ENCODE measurements at places on chromosomes 2 and 18. TPM values are rescaled to one million over a fixed set of nuclear protein-coding genes. Genes with fewer than 3 reads are reported as not detected.
A peak's percentile ranks its signal among the peaks of the same experiment; 100 is the strongest.

DNA sequence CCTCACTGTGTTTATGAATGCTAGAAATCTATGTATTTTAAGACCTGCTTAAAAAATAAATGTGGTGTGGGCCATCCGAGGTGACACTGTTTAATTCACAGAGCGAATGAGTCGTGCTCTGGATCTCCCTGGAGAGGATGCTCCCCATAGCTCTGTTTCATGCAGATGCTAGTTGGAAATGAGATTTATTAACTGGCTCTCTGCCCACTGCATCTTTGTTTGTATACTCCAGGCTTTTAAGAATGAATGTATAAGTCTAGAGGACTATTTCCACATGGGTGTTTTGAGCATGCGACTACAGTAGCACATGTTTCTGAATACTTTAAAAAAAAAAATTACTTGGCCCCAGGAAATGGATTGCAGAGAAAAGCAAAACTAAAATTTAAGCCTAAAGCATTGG, 3.9 kb downstream of the MAPRE2 start:
- DNase-seq: no peak

The REG1B gene
- total RNA-seq: not detected

GRCh38 chr18:30945761-30946160, 96.8 kb downstream of the DSC3 start:
- DNase-seq: no peak

DNA sequence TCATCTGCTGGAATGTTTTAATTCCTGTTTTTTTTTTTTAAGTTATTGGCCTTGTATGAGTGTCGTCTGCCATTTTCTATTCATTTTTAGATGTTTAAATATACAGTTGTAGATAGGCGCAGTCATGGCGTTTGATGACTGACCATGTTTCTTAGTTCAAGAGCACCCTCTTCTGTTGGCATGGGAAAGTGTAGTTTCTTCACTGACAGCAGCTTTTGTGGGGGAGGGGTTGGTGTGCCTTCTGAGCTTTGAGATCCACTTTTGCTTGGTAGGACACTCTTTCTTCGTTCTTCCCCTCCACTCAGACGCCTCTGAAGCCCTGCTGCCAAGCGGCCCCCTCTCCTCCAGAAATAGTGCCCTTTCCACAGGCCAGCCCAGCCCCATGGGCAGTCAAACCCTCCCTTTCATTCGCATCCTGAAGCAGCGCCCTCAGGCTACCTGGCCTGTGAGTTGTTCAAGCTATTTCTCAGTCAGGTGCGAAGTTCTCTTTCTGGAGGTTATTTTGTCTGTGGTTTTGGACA, 492.0 kb downstream of the TNS1 start:
- DNase-seq: peak; percentile 66

- no peak for DNase-seq
Observed at GRCh38 chr2:237863102-237863511, 3.7 kb downstream of the RAMP1 start.

- no peak for DNase-seq
Observed at GRCh38 chr2:142875652-142876051, 1.8 kb upstream of the KYNU start.

GRCh38 chr2:97760480-97761049, 47.2 kb downstream of the ZAP70 start:
- no peak for DNase-seq

- DNase-seq: no peak
Observed at GRCh38 chr2:113887009-113887792, 2.7 kb upstream of the ACTR3 start.

DNA sequence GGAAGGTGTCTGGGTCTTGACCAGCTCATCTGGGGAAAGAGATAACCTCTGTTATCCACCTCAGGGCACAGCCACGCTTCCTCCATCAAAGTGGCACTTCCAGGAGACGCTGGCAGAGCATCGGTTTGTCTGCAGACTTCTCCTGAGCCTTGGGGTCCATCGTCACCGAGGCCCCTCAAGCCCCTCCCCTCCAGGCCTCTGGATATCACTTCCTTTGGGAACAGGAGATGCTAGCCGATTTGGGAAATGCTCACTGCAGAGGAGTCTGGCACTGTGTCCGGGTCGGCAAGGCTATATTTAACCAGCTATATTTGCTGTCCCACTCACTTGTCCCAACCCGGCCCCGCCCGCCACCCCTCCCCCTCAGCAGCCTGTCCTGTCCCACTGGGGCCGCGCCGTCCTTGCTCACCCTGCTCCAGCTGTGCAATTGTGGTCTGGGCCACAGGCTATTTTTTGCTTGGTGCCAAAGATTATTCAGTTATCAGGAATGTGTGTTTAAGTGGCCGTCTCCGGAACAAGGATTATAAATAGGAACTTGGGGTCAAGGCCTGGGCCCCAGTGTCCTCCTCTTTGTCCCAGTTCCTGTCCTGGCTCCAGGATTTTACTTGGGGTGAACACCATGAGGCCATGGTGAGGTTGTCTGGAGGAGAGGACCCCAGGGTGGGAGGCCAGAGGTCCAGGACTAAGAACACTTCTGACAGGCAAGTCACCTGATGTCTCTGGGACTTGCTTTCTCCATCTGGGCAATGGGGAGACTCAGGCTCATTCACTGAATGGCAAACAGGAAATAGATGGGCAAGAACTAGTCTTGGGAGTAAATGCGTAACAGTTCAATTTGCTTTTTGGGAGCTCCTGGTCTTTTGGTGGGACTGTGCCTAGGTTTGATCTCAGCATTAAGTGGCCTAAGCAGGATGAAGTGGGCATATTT, 263.6 kb downstream of the DYSF start:
- DNase-seq: no peak

DNA sequence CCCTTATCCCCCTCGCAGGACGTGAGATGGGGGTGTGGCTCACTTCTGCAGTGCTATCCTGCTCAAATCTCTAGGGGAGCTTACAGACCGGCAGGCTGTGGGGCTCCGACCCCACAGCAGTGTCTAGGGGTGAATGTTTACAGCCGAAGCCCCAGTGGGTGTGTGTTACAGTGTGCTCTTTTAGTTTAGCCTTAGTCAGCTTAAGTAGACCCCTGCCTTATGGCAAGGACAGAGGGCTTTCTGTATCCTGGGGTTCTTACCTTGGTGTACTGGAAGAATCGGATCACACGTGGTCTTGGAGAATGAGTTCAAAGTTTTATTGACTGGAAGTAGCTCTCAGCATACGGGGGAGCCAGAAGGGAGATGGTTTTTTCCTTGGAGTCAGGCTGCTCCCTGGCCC, 348.2 kb upstream of the GYPC start:
- no peak for DNase-seq

The TACR1 gene
- total RNA-seq: 1.5 TPM

DNA sequence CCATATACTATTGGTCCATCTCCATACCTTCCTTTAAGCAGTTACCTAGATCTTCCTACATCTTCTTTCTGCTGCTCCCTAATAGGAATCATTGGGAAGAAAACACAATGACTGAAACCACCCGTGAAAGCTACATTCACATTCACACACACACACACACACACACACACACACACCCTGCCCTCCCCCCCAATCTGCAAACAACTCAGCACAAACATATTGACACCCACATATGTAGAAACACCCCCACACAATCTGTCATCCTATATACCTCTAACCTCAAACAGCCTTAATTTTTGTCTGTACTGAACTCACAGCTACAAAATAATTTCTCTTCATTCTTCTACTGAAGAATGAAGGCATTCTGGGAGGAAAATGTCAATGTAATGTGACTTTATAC, 63.8 kb downstream of the KLF7 start:
- DNase-seq: no peak

The NAB1 gene
- total RNA-seq: 39.7 TPM

GRCh38 chr2:185567940-185568339, 170.7 kb upstream of the FSIP2 start:
- no peak for DNase-seq

- no peak for DNase-seq
Observed at GRCh38 chr2:180823546-180824141, 156.8 kb upstream of the UBE2E3 start.

DNA sequence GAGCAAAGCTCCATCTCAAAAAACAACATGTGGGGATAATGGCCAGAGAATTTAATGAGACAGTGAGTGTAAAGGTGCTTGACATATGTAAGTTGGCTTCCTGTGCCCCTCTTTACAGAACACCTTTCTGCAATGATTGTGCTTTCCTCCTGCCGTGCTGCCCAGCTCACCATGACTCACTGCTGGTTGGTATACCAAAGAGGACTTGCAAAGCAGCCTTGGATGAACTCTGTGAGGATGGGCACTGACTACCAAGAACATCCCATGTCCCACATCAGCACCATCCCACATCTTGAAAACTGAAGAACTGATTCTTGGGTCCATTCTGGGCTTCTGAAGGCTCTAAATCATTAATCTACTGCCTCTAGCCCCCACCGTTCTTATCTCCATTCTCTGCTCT, 52.2 kb downstream of the NGEF start:
- DNase-seq: no peak

- DNase-seq: no peak
Observed at GRCh38 chr2:141618457-141618856, 512.4 kb downstream of the LRP1B start.

DNA sequence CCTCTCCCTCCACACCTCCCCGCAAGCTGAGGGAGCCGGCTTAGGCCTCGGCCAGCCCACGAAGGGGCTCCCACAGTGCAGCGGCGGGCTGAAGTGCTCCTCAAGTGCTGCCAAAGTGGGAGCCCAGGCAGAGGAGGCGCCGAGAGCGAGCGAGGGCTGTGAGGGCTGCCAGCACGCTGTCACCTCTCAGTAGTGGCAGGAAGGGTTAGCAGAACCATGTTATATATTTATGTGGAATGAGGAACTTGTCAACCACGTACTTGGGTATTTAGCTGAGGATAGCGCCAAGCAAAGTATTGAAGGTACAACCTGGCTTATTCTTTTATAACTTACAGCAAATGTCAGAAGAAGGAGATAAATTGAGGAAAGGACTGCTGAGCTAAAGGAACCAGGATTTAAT, 144.1 kb upstream of the MGAT5 start:
- no peak for DNase-seq

The DSEL gene
- 6.9 TPM for total RNA-seq

- DNase-seq: no peak
Observed at GRCh38 chr18:13222856-13223281, 4.3 kb downstream of the LDLRAD4 start.

The SLC25A52 gene
- total RNA-seq: not detected

DNA sequence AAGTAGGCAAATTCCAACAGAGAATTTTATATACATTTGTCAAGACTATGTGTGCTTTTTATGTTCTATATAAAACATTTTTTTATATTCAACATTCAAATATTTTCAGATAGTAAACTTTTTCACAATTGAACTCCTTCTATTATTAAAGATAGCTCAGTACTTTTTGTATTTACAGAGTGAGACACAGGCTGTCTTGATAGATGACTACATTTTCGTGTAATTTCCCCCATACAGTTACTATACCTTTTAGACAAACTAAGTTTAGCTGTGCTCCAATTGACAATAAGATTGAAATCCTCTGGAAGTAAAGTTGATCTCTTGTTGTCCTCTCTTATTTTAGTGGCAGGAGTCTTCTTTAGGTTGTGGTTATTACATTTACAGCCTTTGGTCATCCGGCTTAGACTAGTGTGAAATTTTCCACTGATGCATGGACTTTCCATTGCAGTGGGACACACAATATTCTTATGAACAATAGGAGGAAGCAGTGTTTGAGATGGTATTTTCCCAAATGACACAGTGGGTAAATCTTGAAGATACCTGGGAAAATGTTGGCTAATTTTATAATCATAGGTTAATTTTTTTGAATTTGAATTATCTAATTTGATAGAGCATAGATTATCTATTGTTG, 21.0 kb downstream of the ZSWIM2 start:
- no peak for DNase-seq

- no peak for DNase-seq
Observed at GRCh38 chr2:48607307-48608014, 10.2 kb upstream of the GTF2A1L start.

DNA sequence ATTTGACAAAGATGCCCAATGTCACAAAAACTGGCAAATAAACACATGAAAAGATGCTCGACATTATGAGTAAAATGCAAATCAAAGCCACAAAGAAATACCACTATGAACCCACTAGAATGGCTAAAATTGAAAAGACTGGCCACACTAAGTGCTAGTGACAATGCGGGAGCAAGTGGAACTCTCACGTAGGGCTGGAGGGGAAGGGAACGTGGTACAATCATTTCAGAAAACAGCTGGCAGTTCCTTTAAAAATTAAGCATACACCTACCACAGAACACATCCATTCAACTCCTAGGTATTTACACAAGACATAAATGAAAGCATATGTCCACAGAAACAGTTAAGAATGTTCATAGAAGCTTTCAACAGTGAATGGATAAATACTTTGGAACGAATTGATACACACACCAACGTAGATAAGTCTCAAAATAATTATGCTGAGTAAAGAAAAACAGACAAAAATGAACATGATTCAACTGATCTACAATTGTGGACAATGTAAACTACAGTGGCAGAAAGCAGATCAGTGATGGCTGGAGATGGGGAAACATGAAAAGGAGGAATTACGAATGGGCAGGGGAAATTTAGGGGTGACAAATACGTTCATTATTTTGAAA, 71.7 kb downstream of the MYOM1 start:
- no peak for DNase-seq

DNA sequence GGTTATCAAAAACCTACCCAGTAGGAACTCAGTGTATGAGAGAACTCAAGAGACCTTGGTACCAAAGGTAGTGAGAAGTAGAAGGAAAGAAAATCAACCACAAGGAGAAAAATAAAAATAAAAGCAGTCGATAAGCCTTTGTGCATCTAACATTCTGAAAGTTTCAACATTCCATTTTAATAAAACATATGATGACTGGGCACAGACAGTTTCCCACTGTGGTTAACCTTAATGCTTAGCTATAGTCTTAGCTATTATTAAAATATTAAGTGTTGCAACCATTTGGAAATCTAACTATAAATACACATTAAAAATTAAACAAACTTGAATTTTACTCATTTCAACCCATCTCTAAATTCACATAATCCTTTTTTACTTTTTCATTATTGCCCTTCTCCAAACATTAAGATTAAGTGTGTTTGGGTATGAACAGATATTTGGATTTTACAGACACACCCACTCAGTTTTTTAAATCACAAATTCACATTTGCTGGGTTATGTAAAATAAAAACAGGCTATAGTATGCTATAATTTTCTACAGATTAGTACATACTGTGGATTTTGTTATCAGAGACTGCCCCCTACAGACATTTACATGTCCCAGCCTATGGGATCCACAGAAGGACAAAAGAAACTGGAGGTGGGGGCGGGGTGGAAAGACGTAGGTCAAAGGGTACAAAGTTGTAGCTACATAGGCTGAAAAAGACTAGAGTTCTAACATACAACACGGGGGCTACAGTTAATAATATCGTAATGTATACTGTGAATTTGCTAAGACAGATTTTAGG, 32.8 kb downstream of the SRBD1 start:
- DNase-seq: no peak

DNA sequence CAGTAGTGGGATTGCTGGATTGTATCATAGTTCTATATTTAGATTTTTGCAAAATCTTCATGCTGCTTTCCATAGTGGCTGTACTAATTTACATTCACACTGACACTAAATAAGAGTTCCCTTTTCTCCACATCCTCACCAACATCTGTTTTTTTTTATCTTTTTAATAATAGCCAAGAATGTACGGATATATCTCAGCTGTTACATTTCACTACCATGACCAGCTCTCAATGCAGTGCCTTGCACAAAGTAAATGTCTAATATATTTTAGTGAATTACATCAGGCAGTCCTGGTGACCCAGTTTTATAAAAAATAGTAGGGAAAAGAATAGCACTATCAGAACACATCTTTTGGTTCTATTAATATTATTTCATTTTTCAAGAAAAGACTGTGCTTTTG, 161.8 kb downstream of the LNPK start:
- no peak for DNase-seq

Data from type B pancreatic cell (in vitro differentiated cells).